Stomach (tissue), 19 donors: ENCODE measurements at places on chromosomes 5 and 9.

DNA sequence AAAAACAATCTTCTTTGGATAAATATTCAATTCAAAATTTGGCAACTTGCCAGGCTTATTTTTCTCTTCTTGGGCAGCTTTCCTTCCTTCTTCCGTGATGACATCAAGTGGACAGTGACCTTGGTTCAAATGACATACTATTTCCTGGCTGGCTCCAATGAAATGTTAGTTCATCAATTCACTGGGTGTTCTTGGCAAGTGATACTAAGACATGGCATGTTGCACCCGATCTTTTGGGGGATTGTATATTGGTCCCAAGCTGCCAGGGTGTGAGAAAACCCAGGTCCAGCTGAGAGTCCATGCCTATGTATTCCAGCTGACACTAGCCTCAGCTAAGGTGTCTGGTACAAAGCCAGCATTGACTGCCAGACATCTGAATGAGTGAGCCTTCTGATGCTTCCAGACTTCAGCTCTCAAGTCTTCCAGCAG is 252.9 kb downstream of the MAT2B start:
- DNase-seq, result no peak

- DNase-seq, result no peak
These were observed 65.6 kb upstream of the MAP1B start for GRCh38 chr5:72041654-72042053.

- DNase-seq, result no peak
These were observed 216.5 kb downstream of the MCTP1 start for GRCh38 chr5:95068289-95068910.

GRCh38 chr5:160245506-160246086 is 16.3 kb downstream of the FABP6 start:
- DNase-seq, result no peak

GRCh38 chr9:27427272-27427643 is 96.8 kb upstream of the IFNK start:
- DNase-seq, result no peak
